ENCODE measurements at places on chromosomes 1 and 21.
A peak's percentile ranks its signal among the peaks of the same experiment; 100 is the strongest.

- DNase-seq: peak; percentile 63
Observed at GRCh38 chr1:31422505-31423319, 9.7 kb downstream of the SERINC2 start.

- DNase-seq: no peak
Observed at GRCh38 chr1:224432146-224432545, 2.5 kb downstream of the WDR26 start.

- DNase-seq: no peak
Observed at GRCh38 chr1:147738739-147739476, 21.5 kb downstream of the GJA5 start.

- DNase-seq: no peak
Observed at GRCh38 chr1:28516518-28516956, 10.7 kb downstream of the RCC1 start.

GRCh38 chr1:98323906-98324358 lies 337.6 kb upstream of the SNX7 start:
- DNase-seq: peak; percentile 43

- DNase-seq: no peak
Observed at GRCh38 chr21:29423099-29423870, 124.6 kb downstream of the BACH1 start.

DNA sequence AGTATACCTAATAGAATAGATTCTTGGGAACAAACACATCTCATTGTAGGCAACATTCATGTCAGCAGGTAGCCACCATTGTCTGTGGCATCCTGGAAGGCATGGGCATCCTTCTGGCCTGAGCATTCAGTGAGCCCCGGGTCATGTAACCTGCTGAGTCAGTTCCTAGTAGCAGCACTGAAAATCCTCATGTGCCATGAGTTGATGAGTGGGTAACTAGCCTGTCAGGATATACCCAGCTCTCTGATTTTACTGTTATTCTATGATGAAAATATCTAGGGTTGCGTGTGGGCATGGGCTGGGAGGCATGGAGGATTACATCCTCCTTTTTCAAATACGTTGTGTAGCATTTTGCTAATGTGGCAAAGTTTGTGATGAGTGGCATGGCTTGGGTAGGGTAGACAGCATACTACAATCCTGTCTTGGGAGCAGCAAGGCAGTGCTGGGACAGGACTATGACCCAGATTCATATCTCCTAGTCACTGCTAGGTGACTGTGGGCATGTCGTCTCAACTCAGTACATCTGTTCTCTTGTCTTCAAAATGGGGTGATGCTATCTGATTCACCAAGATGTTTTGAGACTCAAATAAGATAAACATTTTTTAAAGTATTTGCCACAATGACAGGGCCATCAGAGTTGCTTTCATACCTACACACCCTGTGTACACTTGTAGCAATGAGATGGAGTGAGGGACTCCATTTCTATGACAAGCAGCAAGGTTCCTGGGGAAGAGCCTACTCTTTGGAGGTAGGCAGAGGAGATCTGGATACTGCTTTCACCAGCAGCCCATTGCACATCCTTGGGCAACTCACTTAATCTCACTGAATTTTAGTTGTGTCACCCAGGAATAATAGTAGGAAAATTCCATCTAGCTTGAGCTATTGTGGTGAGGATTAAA lies 62.5 kb downstream of the CD58 start:
- no peak for DNase-seq

- no peak for DNase-seq
Observed at GRCh38 chr1:95095833-95096217, 21.3 kb upstream of the TLCD4 start.

GRCh38 chr1:26094076-26094669 lies 17.5 kb upstream of the PDIK1L start:
- no peak for DNase-seq

- no peak for DNase-seq
Observed at GRCh38 chr1:81410941-81411340, 389.8 kb upstream of the ADGRL2 start.

DNA sequence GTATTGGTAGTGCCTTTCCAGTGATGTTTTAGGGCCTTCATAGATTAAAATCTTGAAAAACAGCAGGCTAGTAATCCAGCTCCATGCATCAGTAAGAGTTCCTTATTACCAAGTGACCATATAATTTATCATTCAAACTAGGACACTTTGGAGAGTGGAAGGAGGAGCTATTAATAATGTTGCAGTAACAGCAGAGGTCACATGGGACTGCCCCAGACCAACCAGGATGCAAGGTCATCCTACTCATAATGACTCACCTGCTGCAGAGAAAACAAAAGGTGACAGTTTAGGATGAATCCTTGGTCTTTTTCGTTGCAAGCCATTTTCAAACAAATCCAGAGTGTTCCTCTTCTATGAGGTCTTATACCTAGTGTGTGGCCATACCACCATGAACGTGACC lies 187.4 kb downstream of the NUF2 start:
- DNase-seq: no peak

DNA sequence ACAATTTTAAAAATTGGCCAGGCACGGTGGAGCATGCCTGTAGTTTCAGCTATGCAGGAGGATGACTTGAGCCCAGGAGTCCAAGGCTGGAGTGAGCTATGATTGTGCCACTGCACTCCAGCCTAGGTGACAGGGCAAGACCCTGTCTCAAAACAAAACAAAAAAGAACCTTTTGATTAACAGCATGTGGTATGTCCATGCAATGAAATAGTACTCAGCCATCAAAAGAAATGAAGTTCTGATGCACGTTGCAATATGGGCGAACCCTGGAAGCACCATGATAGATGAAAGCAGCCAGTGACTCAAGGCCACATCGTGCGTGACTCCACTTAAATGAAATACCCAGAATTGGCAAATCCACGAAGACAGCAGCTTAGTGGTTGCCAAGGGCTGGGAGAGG lies 47.5 kb downstream of the FBXO2 start:
- no peak for DNase-seq

DNA sequence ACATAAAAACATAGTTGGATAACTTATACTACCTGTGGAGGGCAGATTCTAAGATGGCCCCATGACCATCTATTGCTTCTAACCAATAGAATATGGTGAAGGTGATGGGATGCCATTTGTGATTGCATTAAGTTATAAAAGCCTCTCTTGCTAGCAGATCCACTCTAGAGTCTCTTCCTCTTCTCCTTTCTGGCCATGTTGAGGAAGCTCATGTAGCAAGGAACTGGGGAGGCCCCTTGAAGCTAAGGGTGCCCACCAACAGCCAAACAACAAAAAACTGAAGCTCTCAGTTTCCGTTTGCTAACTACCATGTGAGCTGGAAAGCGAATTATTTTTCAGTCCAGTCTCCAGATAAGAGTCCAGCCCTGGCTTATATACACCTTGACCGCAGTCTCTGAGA lies 16.0 kb upstream of the AGO1 start:
- DNase-seq: no peak

GRCh38 chr1:47399138-47399845 lies 16.8 kb upstream of the FOXE3 start:
- DNase-seq: no peak

DNA sequence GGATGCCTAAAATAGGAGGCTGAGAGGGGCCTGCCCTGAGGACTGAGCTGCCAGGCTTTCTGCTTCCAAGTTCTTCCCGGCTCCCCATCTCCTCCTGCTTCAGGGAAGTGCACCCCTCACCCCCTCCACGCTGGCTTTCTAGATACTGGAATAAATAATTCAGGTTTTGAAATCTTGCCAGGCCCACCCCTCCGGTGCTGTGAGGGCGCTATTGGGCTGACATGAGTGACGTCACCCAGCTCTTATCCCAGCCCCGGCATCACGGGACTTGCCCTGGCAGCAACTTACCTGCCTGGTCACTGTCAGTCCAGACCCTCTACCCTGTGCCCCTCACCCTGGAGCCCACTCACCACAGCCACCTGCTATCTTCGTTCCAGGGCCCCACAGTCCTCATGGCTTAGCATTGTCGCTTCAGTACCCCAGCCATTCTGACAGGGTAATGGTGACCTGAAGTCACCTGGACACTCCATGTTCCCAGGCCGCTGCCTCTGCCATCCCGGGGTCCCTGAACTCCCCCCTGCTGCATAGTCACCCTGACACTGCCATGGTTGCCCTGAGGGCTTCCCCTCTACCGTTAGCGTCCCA lies 819 bp upstream of the GPR3 start:
- peak; percentile 48 for DNase-seq

DNA sequence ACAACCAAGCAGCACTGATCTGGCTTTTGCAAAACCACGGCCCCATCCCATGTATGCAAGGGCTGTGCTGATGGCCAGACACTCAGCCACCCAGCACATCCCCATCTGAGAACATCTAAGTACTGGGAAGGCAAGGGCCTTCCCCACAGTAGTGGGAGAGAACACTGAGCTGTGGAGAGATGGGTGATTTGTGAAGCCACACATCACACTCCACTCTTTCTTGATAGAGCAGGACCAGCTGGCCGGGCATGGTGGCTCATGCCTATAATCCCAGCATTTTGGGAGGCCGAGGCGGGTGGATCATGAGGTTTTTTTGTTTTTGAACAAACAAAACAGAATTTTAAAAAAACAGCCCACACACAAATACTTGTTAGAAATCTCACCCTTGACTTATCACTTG lies 28.2 kb upstream of the RXRG start:
- DNase-seq: no peak

GRCh38 chr1:92117526-92117925 lies 37.4 kb downstream of the BTBD8 start:
- DNase-seq: no peak

DNA sequence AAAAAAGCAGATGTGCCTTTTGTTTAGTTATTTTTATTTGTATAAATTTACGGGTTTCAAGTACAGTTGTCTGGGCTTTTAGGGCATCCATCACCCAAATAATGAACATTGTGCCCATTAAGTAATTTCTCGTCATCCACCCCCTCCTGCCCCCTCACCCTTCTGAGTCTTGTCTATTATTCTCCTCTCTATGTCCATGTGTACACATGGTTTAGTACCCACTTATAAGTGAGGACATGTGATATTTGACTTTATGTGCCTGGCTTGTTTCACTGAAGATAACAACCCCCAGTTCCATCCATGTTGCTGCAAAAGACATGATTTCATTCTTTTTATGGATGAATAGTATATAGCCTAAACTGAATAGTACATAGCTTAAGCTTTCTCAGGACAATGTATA lies 189.2 kb downstream of the ZP4 start:
- DNase-seq: no peak

- DNase-seq: no peak
Observed at GRCh38 chr1:219621047-219621786, 8.3 kb upstream of the ZC3H11B start.

DNA sequence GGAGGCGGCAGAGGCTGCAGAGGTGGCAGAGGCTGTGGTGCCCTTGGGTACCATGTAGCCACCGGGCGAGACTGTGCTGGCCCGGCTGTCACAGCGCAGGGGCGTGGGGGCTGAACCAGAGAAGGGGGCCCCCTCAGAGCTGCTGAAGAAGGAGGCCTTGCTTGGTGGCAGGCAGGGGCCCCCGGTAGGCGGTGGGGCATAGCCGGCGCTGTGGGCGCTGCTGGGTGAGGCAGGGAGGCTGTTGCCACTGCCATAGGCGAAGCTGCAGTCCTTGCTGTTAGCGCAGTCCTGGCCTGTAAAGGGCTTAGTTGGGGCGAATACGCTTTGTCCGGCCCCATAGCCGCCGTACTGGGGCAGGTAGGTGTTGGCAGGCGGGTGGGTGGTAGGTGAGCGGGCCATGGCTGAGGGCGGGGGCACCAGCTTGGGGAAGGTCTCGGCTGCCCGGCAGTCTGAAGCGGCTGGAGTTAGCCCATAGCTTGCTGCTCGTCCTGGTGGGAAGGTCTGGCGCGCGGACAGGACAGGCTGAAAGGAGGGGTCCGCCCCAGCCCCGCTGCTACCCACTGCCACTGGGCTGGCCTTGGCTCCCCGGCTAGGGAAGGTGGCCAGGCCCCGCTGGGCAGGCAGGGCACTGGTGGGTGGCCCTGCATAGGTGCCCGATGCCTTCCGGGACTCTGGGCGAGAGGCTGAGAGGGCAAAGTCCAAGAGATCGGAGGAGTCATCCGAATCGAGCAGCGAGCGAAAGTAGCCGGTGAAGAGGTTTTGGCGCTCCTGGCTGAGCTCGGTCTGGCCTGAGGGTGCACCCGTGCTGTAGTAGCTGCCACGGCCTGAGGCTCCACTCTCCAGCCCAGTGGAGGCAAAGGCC lies 54.9 kb downstream of the AHDC1 start:
- no peak for DNase-seq

GRCh38 chr1:21341022-21341421 lies 50.8 kb upstream of the ECE1 start:
- DNase-seq: no peak

DNA sequence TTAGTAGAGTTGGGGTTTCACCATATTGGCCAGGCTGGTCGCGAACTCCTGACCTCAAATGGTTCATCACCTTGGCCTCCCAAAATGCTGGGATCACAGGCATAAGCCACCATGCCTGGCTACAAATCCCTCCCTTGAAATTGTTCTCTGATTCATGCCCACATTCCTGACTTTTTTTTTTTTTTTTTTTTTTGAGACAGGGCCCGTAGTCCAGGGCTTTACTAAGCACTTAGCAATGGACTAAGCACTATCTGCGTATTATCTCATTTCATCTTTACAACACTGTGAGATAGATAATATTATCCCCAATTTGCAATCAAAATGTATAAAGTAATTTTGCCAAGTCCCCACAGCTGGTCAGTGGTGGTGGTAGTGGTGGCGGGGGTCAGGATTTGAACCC lies 58.9 kb downstream of the VWA5B1 start:
- DNase-seq: no peak

GRCh38 chr1:207962716-207963426 lies 51.9 kb upstream of the CD34 start:
- DNase-seq: no peak

DNA sequence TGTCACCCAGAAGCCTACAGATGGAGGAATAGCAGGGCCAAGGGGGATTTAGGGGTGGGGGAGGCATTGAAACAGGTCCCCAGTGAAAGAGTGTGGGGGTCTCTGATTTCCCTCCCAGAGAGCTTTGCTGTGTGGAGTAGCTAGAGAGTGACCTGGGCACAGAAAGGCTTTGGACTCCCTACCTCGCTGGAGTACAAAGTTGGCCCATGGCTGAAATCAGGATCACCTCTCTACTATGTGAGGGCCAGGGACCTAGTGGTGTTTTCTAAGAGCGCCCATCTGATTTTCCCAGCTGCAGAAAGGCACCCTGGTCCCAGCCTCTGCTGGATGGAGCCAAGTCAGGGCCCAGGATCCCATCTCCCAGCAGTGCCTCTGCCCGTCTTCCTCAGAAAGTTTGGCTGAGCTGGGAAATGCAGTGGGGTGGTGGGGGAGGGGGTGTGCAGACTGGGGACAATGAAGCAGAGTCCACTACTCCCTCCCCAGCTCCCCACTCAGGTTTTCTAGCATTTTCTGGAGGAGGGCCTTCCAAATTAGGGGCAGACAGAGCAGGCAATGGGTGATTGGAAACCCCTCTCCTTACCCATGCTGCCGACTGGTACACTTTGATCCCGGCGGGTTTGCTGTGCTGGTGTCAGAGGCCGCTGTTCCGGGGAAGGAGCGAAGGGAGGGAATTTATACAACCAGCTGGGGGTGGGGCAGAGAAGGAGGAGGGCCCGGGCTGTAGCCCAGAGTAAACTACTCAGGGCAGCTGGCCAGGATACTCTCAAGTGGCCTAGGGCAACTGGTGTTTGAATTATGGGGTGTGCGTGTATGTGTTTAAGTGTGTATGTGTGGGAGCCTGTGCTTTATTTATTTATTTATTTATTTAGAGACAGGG lies at the start of gene SELENBP1:
SELENBP1 (minus strand) TSS at position 648 of the 877 bp plus-strand sequence; CDS start at position 584, 64 bp downstream.
- no peak for DNase-seq

- DNase-seq: no peak
Observed at GRCh38 chr1:182488803-182489202, 38.9 kb downstream of the RGSL1 start.

- no peak for DNase-seq
Observed at GRCh38 chr1:46448109-46448911, 41.3 kb upstream of the DMBX1 start.

GRCh38 chr1:53619367-53620060 lies 119.5 kb downstream of the GLIS1 start:
- DNase-seq: no peak

Measured in CD4-positive, alpha-beta T cell treated with Interleukin-17A for 1 hour (primary cell).